ENCODE measurements at places on chromosomes 11 and 22.
A peak's percentile ranks its signal among the peaks of the same experiment; 100 is the strongest.

DNA sequence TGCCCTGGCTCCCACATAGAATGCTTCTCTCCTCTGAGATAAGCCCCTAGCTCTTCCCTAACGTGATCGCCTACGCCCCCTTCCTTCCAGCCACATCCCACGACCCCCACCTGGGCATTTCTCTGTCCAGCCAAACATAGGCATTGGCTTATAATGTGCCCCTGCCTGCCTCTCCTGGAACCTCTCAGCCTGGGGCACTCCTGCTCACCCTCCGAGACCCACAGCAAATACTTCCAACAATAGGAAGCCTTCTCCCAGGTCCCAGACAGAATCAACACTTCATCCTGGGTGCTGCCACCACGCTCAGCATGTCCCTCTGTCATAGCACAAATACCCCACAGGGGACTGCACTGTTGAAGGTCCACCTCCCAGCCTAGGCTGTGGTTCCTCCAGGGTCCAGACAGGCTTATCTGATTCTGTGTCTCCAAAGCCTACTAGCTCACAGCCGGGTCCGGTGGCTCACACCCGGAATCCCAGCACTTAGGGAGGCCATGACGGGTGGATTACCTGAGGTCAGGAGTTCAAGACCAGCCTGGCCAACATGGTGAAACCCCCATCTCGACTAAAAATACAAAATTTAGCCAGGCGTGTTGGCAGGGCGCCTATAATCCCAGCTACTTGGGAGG lies 24.2 kb upstream of the TMPRSS4 start:
- no peak for DNase-seq

GRCh38 chr11:109735128-109735527 lies 313.1 kb downstream of the C11orf87 start:
- DNase-seq, result no peak

- DNase-seq, result no peak
Observed at GRCh38 chr22:46508491-46508999, 28.9 kb downstream of the CELSR1 start.

- DNase-seq, result peak; percentile 40
Observed at GRCh38 chr11:78646564-78647185, 72.0 kb upstream of the NARS2 start.
